ENCODE measurements at places on chromosomes 12 and 14.

- DNase-seq: peak; percentile 38
Observed at GRCh38 chr14:21940887-21941856, 267.6 kb upstream of the OR4E1 start.

GRCh38 chr14:65926504-65926903, 514.0 kb downstream of the FUT8 start:
- no peak for DNase-seq

GRCh38 chr12:97017213-97017612, 110.2 kb downstream of the NEDD1 start:
- no peak for DNase-seq

- DNase-seq: no peak
Observed at GRCh38 chr12:122975790-122976647, 975 bp downstream of the OGFOD2 start.

- peak; percentile 60 for DNase-seq
Observed at GRCh38 chr12:86914721-86915120, 658.5 kb upstream of the MGAT4C start.

- DNase-seq: peak; percentile 50
Observed at GRCh38 chr12:22631863-22632463, 7.0 kb downstream of the ETNK1 start.

GRCh38 chr12:115943630-115944391, 333.7 kb downstream of the MED13L start:
- DNase-seq: no peak

GRCh38 chr14:26606729-26607312, 9.0 kb upstream of the NOVA1 start:
- peak; percentile 22 for DNase-seq

DNA sequence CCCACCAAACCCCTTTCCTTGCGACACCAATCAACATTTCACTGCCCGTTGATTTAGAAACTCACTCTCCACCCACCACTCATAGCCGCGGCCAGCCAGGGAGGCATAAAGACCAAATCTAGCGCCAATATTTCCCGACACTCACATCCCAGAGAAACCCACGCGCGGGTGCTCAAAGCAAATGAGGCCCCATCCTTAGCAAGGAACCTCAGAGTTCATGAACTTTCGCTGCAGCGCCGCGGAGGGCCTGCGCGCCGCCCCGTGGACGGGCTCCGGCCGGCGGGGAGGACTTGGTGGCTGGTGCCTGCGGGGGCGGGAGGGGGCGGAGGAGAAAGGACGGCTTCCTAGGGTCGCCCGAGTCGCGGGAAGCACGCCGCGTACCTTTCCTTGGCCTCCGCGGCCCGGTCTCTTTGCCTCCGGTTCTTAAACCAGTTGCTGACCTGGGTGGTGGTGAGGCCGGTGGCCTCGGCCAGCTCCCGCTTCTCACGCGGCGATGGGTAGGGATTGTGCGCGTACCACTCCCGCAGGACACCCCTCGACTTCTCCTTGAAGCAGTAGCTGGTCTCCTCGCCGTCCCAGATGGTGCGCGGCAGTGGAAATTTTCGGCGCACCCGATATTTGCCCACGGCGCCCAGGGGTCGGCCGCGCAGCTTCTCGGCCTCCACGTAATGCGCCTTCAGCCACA, 886 bp downstream of the SIX1 start:
- peak; percentile 26 for DNase-seq

DNA sequence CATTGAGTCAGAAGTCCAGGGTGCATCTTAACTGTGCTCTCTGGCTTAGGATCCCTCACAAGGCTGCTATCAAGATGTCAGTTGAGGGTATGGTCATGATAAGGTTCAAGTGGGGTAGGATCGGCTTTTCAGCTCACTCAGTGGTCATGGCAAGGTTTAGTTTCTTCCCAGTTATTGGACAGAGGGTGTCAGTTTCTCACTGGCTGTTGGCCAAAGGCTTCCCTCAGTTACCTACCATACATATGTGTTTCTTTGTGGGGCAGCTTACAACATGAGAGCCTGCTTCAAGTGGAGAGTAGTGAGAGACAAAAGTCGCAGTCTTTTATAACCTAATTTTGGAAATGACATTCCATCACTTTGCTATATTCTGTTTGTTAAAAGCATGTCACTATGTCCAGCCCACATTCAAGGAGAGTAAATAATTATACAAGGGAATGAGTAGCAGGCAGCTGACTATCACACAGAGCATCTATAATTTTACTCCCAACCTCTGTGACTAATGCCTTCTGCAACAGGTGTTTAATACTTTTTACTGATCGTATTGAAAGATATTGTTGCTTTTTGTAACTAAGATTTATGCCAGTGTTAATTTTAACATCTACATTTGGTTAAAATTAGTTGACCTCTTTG, 572.8 kb upstream of the FBXO33 start:
- no peak for DNase-seq

GRCh38 chr12:74847169-74847568, 309.5 kb downstream of the ATXN7L3B start:
- no peak for DNase-seq

DNA sequence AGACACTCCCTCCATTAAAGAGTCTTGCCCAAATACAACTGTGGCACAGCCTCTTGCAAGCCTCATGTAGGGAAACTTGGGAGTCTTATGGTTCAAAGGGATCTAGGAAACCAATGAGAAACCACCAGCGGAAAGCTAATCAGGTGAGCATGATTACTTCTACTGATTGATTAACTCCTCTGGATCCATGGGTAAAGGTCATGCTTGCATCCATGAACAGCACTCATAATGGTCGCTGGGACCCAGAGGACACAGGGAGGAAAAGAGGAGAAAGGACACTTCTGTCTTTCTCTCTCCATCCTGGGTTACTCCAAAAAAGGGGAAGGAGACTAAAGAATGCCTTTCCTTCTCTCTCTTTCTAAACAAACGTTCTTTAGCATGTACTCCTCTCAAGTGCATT, 1397.2 kb downstream of the LRFN5 start:
- no peak for DNase-seq
